ENCODE measurements at places on chromosomes 1 and 21.

- no peak for DNase-seq
These were observed 17.9 kb downstream of the UBL4B start for GRCh38 chr1:110130113-110130591.

- DNase-seq: no peak
These were observed 7.8 kb downstream of the CELSR2 start for GRCh38 chr1:109256971-109257681.

- DNase-seq: no peak
These were observed 18.8 kb downstream of the LAMB3 start for GRCh38 chr1:209633335-209633997.

- DNase-seq: no peak
These were observed 102.4 kb downstream of the PGBD5 start for GRCh38 chr1:230323686-230324085.

GRCh38 chr1:42319871-42320484, 15.1 kb downstream of the FOXJ3 start:
- DNase-seq: no peak

GRCh38 chr21:18430341-18430740, 26.8 kb upstream of the TMPRSS15 start:
- no peak for DNase-seq

- DNase-seq: no peak
These were observed 40.7 kb upstream of the COL6A2 start for GRCh38 chr21:46057111-46057709.

DNA sequence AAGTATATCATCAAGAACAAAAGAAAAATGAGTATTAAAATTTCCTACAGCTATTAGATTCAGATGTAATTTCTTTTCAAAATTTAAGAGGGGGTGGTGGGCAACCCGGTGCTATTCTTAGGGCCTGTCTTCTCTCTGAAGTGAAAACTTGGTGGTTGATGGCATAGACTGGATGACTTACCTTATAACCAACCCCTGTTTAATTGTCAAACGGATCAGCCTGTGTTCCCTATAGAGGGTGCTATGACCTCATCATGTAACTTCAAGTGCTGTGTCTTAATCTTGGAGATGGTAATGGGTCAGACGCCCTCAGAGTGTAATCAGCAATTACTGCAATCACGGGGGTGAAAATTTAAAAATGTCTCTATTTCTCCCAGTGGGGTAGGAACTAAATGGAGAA, 176.2 kb downstream of the PCP4 start:
- no peak for DNase-seq

DNA sequence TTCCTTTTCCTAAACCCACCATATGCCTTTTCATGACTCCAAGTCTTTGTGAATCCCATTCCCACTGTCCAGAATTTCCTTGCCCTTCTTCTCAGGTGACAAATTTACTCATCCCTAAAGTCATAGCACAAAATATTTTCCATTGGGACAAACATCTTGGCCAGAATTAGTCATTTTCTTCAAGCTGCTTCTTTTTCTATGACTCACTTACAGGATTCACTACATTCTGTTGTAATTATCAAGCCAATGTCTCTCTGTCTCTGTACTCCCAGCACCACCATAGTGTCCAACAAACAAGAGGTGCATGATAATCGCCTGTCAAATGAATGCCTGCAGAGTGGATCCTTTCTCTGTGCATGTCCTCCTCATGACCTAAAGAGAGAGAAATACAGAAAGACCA, 37.8 kb downstream of the SGIP1 start:
- peak; percentile 78 for DNase-seq

GRCh38 chr1:192878249-192878648, 69.4 kb downstream of the RGS2 start:
- DNase-seq: peak; percentile 43

DNA sequence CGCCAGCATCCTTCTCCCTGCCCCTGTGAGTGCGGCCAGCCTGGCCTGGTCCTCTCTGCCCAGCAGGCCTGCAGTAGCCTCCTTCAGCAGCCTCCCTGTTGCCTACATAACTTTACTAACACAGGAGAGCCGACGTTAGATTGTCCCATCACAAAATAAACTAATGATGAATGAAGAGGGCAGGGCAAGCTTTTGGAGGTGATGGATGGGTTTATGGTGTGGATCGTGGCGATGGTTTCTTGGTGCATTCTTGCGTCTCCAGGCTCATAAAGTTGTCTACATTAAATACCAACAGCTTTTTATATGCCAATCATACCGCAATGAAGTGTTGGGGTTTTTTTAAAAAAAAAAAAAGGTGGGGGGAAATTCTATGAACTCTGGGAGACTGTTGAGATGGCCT, 164.5 kb downstream of the PRDM16 start:
- DNase-seq: no peak

- no peak for DNase-seq
These were observed 125.8 kb downstream of the PLPP3 start for GRCh38 chr1:56453417-56454078.

DNA sequence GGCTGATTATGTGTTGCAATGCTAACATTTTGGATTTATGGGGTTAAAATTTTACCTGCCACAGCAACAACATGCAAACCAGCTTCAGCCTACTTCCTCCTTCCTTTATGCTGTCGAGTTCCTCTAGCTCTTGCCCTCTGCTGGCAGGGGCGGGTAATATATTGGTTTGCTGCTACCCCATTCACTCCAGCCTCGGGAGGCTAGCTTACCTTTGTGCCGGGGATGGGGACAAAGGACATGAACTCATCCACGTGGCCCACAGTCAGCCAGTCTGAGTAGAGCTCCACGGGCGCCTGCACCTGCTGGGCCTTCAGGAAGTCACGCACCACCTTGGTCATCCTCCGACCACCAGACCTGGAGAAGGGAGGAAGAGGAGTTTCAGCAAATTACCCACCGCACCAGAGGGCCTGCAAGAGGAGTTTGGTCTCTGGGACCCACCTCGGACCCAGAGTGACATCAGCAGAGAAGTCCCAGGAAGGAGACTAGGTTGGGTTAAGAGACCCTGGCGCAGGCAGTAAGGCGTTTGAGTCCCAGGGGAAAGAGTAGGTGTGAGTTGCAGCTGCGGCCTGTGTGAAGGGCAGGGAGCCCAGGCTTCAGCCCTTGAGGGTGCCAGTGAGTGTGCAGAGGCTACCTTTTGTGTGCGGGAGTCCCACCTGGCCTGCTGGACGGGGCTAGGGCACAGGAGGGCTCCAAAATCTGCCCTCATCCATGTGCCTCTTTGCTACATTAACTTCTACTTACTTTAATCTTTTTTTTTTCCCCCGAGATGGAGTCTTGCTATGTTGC, 21.8 kb upstream of the SDHB start:
- no peak for DNase-seq

- peak; percentile 24 for DNase-seq
These were observed 38.6 kb upstream of the GADD45A start for GRCh38 chr1:67646145-67647035.

DNA sequence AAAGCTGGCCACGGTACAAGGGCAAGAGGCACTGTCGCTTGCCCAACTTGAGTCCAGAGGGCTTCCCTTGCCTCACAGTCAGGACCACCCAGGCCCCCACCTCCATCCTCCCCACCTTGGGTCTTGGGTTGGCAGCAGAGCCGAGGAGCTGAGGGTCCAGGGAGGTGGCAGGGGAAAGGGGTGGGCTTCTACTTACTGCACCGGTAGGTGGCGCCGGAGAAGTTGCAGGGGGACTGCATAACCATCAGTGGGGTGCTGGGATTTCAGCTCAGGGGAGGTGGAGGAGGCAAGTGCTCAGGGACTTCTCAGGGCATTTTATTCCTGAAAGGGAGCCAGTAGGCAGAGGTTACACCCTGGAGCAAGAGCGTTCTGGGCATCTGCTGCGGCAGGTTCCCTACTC, 44.0 kb downstream of the TRIM62 start:
- DNase-seq: peak; percentile 31

GRCh38 chr1:119549719-119550132, 42.7 kb downstream of the HSD3B1 start:
- DNase-seq: peak; percentile 75

DNA sequence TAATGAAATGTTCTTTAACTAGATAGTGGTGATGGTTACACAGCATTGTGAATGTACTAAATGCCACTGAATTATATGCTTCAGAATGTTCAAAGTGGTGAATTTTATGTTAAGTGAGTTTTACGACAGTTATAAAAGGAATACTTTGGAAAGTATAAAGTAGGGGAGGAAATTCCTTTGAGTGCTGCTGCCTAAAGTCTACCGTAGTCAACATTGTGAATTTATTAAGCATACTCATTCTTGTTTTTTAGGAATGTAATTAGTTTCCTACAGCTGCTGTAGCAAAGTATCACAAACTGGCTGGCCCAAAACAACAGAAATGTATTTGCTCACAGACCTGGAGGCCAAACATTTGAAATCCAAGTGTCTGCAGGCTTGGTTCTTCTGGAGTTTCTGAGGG, 73.0 kb downstream of the SWT1 start:
- no peak for DNase-seq

GRCh38 chr1:59814901-59815825, at the start of gene HOOK1:
Gene HOOK1, plus strand, starts transcription at chr1:59814949. Its CDS starts 169 bp downstream, at chr1:59815118.
- DNase-seq: no peak

DNA sequence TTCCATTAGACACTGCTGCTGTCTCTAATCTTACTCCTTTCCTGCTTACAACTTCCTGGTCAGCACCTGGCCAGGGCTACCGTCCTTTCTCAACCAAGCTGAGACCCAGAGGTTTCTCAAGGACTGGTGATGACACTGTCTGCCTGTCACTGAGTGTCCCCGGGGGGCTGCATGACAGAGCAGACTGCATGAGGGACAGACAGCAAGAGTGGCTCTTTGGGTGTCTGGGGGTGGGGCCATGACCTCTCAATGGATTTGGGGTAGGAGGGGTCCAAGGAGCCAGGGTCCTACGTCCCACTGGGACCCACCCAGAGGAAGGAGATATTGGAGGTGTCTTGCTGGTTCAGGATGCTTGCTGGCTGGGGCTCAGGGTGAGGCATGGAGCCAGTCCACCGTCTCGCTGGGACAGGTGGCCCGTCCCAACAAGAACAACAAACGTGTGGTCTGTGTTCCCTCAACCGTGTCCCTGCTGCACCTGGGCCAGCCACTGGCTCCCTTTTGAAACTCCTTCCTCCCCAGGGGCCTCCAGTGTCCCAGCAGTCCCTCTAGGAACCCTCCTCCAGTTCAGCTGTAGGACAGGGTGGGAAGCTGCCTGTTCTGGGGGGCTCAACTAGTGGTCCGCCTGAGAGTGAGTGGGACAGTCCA, 344.6 kb upstream of the AJAP1 start:
- DNase-seq: no peak

- no peak for DNase-seq
These were observed 14.1 kb downstream of the WDR47 start for GRCh38 chr1:109027841-109028240.

- DNase-seq: no peak
These were observed 18.5 kb downstream of the DONSON start for GRCh38 chr21:33569991-33570390.

DNA sequence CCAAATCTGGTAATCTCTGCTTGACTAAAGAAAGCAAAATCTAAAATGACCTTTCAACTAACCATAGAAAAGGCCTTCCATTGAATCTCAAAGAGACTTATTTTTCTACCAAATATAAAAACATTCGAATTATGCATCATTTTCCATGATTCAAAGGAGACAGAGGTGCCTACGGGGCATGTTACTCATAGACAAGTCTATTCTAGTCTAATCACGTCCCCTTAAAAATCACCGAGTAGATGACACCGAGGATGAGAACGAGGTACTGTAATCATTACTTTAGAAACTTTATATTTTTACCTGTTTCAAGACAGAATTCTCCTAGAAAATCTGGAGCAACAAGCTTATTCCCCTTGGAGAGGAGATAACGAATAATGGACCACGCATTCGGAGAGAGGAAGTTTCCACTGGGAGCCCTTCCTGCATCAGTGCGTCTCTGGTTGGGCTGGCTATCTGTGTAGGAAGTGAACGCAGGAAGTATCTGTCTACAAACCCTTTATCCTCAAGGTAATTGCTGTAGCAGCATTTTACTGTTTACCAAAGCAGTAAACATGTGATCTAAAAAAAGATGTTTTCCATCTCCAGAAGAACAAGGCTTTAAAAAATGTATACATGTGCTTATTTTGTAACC, 9.5 kb downstream of the ERG start:
- DNase-seq: no peak

DNA sequence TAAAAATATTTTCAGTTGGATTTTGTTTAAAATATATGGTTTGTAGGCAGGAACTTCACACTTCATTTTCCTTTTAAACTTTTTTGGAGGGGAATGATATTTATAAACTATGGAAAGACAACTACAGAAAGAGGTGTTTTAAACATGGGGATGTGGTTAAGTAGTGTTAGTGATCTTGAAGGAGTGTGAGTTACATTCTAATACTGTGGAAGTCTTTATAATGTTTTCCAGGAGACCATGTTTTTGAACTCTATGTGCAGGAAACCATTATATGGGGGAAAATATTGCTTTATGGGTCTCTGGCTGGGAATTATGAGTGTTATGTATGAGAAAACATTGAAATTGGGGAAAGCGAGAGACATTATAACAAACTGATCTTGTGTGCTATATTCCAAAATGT, 35.8 kb upstream of the COL24A1 start:
- DNase-seq: no peak

- no peak for DNase-seq
These were observed 3.8 kb upstream of the PIGC start for GRCh38 chr1:172447641-172448040.
